GM12865 (cell line): ENCODE measurements at places on chromosomes 4 and X.

DNA sequence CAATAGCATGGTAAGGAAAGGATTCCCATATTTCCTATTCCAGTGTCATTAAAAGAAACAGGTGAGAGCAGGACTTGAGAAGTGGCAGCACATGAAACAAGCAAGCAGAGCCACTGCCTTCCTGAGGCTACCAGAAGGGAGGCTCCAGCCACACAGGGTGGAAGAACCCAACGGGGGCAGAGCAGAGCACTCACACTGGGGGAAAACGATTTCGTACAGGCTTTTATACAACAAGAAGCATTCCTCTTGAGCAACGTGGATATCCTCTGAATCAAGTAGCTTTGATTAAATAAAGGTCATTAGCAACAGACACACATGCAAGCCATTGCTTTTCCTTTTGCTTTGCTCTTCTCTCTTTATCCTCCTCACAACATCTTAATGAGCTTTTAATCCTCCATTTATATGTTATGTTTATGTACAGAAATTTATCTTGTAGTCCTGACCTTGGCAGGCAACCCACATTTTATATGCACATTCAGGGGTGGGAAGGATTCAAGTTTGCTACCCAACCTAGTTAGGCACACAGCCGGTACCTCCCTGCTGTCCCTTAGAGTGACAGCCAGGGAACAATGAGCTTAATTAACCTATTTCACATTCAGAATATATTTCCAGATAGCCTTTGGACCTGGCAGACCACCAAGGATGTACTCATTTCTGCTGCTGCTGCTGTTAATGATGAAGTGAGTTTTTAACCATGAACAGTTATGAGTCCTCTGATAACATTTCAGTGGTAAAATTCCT lies 202.1 kb downstream of the ARHGAP24 start:
- no peak for DNase-seq

DNA sequence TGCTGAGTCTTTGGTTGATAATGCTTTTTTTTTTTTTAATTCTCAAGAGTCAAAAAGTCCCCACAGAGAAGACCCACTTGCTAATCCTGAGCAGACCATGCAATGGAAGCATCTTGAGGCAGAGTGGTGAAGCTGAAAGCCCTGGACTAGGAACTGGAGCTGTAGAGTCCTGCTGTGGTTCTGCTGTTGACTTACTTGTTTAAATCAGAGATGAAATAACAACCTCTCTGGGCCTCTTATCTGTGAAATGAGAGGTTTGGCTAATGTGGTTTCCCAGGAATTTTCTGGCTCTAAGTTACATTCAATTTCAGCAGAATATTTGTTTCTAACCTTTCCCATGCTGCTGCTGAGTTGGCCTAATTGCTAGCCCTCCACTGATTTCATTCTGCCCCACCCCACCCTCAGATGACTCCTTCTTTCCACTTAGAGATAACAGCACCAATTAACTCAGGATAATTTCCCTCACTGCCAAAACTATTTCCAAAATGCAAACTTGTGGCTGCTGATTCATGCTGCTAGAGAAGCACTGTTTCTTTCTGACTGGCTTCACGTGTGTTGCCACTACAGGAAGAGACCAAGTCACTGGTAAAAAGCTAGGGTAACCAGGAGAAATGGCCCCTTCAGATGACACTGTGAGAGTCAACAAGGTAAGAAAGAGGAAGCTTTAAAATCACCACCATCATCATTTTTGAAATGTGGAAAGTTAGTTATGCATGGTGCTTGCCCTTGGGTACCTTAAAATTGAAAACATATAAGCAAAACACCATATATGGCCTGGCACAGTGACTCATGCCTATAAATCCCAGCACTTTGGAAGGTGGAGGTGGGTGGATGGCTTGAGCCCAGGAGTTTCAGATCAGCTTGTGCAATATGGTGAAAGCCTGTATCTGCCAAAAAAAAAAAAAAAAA lies 326.4 kb downstream of the DCHS2 start:
- DNase-seq, result peak; percentile 51

DNA sequence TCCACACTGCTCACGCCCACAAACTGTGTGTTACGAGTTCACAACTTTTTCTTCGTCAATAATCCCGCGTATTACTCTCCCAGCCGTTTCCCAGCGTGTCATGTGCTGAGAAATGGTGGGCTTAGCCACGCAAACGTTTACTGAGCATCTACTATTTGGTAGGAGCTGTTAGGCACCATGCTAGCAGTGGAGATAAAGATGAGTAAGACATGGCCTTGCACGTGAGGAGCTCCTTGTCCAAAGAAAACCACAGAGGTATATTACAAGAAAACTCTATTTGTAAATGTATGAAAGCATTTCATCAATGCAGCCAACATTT lies 821 bp upstream of the TMEM128 start:
- no peak for DNase-seq

GRCh38 chr4:159269956-159270355 lies 167.1 kb downstream of the RAPGEF2 start:
- no peak for DNase-seq

DNA sequence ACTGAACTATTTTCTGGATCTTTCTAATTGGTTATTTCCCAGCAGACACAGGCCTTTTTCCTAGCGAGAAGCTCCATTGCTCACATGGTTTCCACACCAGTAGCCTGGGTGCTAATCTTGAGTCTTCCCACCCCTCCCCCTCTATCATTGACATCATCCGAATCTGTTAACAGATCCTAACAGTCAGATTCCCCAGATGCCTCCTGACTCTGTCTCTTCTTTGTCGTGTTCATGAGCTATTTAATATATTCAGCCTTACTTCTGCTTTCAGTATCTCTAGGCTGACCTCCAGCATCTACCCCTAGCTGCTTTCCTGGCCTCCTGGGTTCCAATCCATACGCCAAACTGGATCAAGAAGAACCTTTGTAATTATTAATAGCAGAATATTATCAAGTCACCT lies 85.0 kb downstream of the CLNK start:
- no peak for DNase-seq

DNA sequence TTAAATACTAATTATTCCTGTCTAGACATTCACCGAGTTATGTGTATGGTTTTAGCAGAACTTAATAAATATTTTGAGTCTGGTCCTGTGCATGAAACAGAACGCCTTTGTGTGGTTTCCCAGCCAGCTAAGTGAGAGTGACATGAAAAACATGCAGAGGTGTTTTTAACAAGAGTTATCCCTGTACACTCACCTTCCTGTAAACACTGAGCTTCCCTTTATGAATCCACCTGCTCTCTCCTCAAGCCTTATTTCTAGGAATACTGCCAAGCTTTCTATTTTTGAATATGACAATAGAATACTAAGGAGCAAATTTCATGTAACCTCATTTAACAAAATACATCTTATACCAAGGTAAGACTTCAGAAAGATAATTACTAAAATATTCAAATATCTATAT lies 270.3 kb upstream of the CTSO start:
- no peak for DNase-seq

DNA sequence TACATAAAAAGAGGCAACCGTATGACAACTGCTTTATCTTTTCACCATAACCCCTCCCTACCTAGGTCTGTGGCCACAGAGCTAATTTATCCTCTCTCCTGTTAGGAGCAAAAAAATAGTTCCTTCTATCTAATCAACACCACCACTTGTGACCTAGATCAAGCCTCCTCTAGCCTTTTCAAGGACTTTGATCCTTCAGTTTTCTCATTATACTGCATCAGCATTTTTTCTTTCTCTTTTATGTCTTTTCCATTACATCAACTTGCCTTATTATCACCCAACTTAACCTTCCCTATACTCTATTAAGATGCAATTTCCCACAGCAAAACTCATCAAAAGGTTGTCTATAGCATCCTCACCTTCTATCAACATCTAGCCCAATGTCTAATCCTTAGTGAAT lies 211.0 kb downstream of the ANKRD50 start:
- no peak for DNase-seq
